Lung microvascular endothelial cell (primary cell): ENCODE measurements at places on chromosomes 12 and 14.
A peak's percentile ranks its signal among the peaks of the same experiment; 100 is the strongest.

DNA sequence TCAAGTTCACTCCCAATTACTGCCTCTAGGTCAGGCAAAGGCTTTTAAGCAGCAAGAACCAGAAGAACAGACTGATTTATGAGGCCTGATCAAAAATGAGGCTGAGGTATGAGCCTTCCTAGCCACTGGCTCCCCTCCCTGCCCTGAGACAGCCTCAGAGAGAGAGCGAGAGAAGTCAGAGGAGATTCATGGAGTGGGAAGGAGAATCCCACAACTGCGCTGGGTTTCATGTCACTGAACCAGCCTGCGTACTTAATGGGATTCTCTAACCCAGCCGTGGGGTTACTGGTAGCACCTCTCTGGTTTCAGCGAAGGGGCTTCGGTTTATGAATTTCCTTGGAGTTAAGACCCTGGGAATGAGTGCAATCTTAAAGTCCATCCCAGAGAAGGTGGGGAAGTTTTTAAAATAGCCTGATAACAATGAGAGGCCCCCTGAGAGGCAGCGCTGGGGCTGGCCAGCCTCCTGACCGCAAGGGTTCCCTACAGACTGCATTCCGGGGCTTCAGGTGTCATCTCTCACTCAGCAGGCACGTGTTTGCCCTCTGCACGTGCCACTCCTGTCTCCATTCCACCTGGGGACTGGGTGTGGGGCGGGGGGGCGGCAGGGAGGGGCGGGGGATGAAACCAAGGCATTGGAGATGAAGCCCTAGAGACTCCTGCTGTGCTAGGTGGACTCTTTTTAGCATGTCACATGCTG lies 6.1 kb upstream of the GPRC5A start:
- no peak for DNase-seq

GRCh38 chr12:111842556-111843396 lies 748 bp downstream of the MAPKAPK5 start:
- peak; percentile 31 for DNase-seq

DNA sequence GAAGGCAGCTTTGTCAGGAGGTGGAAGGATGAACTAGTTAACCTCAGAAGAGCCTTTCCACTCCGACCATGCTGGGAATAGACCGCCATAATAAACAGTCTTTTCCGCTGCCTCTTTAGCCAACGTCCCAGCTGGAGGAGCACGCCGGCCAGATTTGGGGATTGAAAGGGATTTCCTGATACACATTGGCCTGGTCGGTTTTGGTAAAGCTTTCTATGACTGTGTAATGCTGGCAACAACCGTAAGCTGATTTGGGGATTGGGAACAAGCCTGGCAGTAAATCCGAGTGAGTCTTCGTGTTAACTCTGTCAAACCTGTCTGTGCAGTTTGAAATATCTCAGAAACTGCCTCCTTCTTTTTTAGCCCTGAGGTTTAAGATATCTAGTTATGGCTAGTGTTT lies 87.0 kb downstream of the DAD1 start:
- no peak for DNase-seq

GRCh38 chr12:66823857-66824570 lies 145.1 kb upstream of the GRIP1 start:
- no peak for DNase-seq

DNA sequence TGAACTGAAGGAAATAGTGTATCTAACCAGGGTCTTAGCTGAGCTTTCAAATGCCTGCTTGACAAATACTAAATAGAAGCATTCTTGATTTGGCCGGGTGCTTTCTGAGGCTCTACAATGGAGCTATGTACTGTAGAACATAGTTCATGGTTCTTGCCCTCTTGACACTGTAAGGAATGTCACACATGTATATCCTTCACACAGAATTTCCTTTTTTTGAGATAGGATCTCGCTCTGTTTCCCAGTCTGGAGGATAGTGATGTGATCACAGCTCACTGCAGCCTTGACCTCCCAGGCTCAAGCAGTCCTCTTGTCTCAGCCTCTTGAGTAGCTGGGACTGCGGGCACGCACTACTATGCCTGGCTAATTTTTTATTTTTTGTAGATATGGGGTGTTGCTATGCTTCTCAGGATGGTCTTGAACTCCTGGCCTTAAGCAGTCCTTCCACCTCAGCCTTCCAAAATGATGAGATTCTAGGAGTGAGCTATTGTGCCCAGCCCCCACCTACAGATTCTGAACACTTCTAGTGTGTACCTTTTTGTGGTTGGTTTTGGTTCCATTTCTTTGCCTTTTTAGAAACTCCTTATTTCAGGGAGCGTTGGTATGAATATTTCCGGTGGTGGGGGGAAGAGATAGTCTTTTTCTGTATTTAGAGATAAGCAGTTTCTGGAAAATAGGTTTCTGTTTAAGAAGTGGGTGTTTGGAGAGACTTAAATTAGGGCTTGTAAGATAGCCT lies 4.2 kb downstream of the MLXIP start:
- DNase-seq: no peak

- DNase-seq: peak; percentile 47
Measured at GRCh38 chr12:75854681-75855309, 176.8 kb downstream of the PHLDA1 start.

DNA sequence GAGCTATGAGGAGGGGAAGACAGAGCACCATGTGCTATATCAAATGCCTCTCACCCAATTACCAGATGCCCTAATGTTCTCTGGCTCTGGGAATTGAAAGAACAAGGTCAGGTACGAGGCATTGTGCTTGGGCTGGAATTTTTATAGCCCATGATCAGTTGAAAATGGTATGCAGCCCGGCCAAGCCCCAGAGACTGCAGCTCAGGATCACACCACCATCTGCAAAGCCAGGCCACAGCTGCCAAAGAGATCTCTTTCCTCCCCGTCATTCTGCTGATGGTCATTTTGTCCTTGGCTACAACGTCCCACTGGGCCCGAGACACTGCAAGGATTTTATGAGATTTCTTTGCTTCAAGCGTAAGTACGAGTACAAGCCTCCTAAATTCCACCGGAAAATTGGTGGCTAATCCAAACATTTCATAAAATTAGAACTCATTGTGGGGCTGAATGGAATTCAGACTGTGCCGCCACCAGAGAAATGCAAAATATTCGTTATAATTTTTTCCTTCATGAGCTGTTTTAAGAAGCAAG lies 15.1 kb downstream of the NUAK1 start:
- DNase-seq: no peak

GRCh38 chr14:26694521-26694920 lies 96.7 kb upstream of the NOVA1 start:
- no peak for DNase-seq

DNA sequence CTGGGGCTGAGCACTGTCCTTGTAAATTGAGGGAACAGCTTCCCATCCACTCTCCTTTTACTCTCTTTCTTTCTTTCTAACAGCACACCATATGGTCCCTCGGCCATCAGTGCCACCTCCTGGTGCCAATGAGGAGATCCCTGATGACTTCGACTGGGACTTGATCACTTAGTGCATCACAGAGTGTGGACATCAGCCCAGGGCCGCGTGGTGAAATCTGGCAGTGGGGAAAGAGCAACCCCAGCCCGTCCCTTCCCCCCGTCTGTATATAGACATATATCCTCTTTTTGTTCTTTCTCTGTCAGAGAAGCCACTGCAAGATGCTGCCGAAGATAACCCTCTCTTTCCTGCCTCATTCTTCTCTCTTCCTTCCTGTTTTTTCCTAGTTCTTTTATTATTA lies 13.5 kb downstream of the C3AR1 start:
- DNase-seq: no peak

- DNase-seq: no peak
Measured at GRCh38 chr14:69323999-69324282, 64.0 kb downstream of the GALNT16 start.

GRCh38 chr12:106088811-106089485 lies 49.8 kb downstream of the NUAK1 start:
- DNase-seq: no peak

- no peak for DNase-seq
Measured at GRCh38 chr14:71550367-71550766, 381.9 kb upstream of the RGS6 start.

GRCh38 chr12:132444957-132445883 lies 44.7 kb upstream of the FBRSL1 start:
- DNase-seq: peak; percentile 13

- DNase-seq: no peak
Measured at GRCh38 chr12:16472631-16473030, 125.2 kb downstream of the MGST1 start.

DNA sequence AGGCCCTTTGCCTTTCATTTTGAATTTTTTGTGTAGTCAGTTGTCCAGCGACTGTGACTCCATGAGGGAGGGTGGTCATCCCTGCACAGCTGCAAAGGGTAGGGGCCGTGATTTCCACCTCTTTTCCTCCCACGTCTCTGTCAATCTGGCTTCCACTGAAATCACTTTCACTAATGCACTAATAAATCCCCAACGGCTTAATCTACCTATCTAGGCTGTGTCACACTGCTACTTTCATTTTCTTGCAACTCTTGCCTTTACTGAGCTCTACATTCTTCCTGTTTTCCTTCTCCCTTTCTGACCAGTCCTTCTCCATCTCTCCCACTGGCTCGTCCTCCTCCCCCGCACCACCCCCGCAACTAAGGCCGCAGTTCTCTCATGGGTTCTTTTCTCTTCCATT lies 212.3 kb upstream of the FOXN3 start:
- no peak for DNase-seq

DNA sequence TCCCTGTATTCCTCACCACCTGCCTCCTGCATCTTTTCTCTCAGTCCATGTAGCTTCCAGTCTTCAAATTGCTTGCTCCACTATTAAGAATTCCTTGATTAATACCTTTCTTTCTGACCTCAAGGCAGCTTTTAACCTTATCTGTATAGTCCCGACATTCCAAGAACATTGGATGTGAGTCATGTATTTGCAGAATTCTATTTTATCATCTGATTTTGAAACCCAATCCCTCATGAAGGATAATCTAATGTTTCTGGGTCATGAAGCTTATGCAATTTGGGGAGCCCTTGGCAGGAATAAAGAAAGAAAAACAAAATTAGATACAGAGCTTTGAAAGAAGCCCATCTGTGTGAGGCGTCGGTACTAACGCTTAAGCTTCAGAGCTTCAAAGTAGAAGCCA lies 63.4 kb upstream of the CCND2 start:
- no peak for DNase-seq

DNA sequence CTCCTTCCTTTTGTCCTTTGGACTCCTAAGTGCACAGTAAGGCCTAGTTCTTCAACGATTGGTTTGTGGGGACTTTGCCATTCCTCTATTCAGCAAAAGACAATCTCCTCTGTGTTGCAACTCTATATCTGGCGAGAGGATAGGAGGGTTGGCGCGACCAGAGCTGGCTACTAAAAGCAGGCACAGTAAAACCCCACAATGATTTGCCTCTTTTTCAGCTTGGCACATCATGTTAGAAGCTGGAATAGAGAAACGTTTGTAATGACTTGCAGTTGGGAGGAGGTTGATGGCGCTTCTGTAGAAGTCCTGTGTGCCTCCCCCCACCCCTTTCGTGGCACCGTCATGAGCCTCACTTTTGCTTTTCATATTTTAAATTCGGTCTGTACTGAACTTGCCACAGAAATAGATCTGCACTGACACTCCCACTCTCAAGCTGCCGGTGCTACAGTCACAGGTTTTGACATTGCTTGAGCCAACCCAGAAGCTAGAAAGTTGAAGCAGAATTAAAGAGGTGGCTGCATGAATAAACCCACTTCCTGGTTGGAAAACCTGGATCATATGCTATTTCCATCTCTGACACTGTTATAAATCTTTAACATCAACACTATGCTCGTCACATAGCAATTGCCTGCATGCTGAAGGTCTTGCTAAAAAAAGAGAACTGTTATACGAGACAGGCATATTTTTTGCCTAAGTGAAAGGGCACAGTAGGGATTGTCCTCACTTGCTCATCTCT lies 315.3 kb upstream of the PRICKLE1 start:
- no peak for DNase-seq

- no peak for DNase-seq
Measured at GRCh38 chr12:14239935-14240872, 125.3 kb upstream of the ATF7IP start.

DNA sequence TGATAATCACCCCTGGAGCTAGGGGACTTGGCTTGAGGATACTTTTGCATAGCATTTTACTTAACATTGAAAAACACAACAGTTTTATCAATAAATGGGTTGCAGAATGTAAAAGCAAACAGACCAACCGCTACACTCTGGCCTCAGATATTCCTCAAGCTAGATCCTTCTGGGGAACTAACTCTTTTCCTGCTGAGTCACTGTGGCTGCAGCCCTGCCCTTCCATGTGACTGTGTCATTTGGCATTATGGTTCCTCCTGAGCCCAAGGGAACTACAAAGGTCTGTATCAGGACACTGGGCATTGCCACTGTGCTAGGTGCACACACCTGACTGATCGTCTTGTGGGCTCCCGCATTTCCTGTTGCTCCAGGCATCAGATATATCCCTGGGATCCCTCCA lies 56.6 kb downstream of the TTC9 start:
- no peak for DNase-seq
